ENCODE measurements at places on chromosomes 4 and X.

- peak; percentile 66 for DNase-seq
These were observed 49.9 kb downstream of the ELF4 start for GRCh38 chrX:130060122-130061069.

DNA sequence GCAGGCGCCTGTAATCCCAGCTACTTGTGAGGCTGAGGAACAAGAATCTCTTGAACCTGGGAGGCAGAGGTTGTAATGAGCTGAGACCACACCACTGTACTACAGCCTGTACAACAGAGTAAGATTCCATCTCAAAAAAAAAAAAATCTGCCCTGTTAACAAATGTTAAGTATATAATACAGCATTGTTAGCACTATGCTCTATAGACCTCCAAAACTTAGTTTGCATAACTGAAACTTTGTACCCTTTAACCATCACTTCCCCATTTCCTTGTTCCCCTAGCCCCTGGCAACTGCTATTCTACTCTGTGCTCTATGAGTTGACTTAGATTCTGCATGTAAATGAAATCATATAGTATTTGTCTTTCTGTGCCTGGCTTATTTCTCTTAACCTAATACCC is 76.7 kb downstream of the TAB3 start:
- no peak for DNase-seq

DNA sequence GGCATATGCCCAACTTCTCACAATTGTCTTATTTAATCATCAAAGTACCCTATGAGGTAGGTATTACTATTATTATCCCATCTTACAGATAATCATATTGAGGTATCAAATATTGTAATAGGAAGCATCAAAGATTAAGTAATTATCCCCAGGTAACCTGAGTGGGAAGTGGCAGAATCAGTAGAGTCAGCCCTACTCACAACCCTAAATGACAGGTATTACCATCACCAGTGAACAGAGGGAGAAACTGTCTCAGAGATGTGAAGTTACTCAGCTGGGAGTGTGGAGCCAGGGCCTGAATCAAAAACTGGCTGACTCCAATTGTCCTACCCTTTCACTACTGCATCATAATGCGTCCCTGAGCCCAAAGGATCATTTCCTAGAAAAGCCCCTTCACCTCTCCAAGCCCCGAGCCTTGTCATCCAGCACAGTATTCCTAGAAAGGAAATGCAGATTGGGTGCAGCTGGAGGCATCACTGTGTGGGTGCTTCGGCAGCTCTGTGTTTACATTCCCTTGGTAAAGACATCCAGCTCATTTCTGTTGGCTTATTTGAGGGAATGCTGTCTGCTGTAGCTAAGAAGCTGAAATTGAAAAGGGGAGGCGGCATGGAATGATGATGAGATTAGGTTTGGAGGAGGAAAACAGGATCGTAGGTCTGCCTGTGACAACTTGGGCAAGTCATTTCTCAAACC is 72.8 kb downstream of the DHX15 start:
- DNase-seq, result peak; percentile 15

DNA sequence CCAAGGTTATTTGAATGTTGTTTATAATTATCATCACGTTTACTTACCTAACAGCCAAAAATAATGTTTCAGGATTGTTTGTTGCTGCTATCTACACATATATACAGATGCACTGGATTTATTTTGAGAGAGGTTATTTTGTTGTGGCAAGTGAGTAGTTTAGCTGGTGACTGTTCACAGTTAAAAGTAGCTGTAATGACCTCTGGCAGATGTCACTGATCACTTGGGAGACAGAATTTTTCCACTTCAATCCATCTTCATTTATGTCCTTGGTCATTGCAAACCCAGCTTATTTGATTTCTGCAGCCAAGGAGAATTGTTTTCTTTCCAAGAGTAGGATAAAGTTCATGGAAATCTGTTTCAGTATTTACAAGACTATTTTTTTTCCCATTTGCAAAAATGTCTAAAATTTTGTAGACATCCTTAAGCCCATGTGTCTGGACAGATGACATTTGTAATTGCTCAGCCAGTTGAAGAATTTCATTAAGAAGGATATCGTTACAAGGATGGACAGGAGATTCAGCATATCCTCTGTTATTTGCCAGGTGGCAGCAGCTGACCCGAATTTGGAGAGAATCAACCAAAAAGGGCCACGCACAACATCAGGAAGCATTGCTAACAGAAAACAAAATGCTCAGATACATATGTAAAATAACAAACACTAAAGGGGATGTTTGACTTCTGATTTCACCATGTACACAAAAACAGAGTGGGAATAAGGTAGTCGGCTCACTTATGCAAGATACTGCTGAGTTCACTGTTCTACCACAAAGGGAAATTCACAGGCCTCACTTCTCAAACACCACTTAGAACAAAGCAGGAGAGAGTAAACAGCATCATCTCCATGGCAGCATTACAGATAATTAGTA is 64.5 kb downstream of the GPRIN3 start:
- no peak for DNase-seq

DNA sequence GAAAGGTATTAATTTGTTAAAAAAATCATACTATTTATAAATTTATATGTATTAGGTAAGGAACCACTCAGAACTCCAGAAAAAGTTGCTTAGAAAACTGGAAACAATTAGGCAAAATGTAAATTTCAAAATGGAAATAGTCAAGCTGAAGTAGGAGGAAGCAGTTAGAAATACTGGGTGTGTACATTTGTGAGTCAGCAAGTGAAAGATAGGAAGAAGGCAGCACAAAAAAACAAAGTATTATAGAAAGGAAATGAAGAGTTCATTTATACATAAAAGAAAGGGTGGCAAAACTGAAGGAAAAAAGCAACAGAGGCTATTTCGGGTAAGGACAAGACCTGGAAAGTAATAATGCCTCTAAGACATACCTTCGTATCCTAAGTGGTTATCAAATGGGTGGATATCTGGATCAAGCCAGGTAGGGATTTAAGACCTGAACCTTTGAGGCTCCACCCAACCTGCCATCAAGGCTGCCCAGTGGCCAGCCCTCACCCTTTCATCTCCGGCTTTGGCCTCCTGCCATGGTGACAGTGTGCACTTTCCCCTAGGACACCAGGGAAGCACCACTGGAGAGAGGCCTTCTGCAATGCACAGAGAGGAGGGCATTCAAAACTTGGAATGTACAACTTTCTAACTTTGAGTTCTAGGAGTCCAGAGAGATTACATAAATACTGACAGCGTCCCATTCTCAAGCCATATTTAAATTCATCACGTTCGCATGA is at the start of gene LRRC66:
TSS of gene LRRC66 (minus strand) at position 428 of the 722 bp plus-strand sequence. CDS start 2,750 bp downstream, outside the sequence.
- no peak for DNase-seq

DNA sequence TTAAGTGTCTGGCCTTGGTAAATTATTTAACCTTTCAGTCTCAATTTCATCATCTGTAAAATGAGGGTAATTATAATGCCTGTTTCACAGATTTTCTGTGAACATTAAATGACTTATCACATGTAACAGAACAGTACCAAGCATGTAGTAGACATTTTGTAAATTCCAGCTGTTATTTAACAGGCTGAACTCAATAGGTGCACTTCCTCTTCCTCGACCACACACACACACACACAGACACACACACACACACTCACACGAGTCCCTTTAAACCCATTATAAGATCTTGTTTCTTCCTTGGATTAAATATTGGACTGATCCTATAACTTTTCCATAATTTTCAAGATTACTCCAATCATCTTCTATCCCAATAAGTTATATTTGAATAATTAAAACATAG is 53.4 kb upstream of the COL25A1 start:
- no peak for DNase-seq

- peak; percentile 52 for DNase-seq
These were observed 90.4 kb downstream of the MOSPD2 start for GRCh38 chrX:14963447-14964236.

DNA sequence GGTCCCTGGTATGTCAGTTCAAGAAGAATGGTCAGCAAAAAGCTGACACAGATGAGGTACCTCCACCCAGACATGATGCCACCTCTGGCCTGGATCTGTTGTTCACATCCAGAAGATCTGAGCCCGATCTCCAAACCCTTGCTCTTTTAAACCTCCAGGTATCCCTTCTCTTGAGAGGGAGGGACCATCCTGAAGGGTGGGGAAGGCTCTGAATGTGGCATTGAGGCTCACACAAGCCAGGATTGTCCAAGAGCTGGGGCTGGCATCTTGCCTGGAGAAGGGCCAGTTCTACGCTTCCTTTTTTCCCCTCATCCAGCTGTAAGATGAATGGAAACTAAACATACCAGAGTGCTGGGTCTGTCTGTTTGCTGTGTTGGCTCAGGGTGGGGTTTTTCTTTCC is at the start of gene ITIH6:
TSS of gene ITIH6 (minus strand) at position 119 of the 400 bp plus-strand sequence. CDS start at position 74, 45 bp downstream.
- DNase-seq, result no peak

DNA sequence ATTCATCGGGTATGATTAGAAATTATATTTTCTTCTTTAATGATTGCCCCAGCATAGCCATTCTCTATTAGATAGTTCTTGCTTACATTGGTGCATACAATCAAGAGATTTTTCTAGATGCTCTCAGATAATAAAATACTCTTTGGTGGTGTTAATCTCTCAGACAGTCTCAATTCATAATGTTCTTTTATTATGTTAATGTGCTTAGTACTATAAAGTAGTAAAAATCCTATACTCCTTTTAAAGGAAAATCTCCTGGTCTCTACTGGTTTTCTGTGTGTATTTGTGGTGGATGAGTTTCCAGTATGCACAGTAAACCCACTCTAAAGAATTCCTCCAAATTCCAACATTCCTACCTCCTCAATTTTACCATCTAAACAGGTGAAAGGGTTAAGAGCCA is 203.5 kb downstream of the FAT4 start:
- no peak for DNase-seq

DNA sequence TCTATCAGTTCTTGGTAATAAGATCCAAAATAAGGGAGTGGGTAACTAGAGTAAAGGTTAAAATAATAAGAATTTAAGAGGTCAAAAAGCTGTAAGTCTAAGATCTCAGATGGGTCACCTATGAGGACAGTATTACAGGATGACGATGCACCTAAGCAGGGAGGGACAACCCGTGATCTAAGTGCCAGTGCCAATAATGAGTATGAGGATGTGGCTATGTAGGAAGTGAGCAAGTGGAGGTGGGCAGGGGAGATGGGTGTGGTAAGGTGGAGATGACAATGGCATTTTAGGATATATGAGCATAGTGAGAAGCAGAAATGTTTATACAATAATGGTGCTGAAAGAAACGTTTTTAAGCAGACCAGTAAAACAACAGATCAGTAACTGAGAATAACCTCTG is 19.3 kb downstream of the CCDC158 start:
- DNase-seq, result no peak

- DNase-seq, result no peak
These were observed 42.0 kb downstream of the SGMS2 start for GRCh38 chr4:107866726-107867125.

DNA sequence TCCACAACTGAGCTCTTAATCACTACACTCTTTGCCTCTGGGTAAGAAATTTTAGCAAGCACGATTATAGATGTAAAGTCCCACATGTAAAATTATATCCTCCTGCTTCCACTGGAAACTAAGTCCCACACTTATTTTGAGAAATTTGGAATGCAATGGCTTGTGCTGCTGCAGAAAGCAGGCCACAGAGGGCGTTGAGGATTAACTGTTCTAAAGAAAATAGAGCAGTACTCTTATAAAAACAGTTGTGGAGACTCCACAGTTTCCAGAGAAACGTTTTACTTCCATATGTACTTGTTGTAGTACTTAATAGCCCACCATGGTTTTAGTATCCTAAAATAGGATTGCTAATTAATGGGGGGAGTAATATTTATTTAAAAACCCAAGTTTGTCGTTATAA is 1.7 kb upstream of the CENPC start:
- no peak for DNase-seq

GRCh38 chr4:37071576-37071975 is 173.0 kb upstream of the NWD2 start:
- no peak for DNase-seq

GRCh38 chr4:101724093-101724492 is 66.4 kb upstream of the BANK1 start:
- no peak for DNase-seq

DNA sequence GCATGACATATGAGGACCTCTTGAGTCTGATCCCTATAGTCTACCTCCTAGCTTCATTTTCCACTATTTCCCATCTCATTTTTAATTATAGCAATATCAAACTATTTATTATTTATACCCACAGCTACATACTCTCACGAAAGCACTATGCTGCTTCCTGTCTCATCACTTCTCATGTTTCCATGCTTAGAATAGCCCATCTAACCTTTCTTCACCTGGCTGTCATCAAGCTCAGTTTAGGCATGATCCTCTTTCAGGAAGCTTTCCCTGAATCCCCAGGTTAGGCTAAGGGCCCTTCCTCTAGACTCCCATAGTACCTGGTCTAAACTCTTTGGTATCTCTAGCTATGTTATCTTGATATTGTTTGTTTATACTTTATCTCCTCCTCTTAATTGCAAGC is 137.8 kb downstream of the TBC1D19 start:
- no peak for DNase-seq

GRCh38 chrX:19869193-19869592 is 18.2 kb downstream of the SH3KBP1 start:
- DNase-seq, result no peak

GRCh38 chr4:145320294-145320693 is 139.9 kb upstream of the OTUD4 start:
- no peak for DNase-seq

GRCh38 chrX:72045552-72046277 is 86.0 kb downstream of the RTL5 start:
- no peak for DNase-seq

DNA sequence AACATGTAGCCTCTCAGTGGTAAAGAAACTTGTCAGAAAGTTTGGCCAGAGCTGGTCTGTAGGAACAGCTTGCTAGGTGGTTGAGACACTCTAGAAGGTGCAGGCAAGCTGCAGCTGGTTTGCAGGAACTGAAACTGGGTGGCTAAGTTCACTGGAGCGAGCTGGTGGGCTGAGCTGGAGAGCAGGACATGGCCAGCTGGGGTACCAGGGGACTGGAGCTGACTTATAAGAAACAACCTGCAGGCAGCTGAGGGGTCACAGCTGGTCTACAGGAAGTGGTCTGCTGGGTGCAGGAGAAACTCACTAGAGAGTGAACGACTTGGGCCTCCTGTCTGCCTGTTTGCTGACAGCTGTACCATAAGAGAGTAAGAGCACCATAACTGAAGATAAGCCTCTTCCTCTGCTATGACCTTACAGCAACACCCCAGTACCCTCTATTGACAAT is 157.1 kb upstream of the LNX1 start:
- DNase-seq, result no peak

- DNase-seq, result peak; percentile 38
These were observed 33.5 kb upstream of the DCX start for GRCh38 chrX:111445485-111445884.

DNA sequence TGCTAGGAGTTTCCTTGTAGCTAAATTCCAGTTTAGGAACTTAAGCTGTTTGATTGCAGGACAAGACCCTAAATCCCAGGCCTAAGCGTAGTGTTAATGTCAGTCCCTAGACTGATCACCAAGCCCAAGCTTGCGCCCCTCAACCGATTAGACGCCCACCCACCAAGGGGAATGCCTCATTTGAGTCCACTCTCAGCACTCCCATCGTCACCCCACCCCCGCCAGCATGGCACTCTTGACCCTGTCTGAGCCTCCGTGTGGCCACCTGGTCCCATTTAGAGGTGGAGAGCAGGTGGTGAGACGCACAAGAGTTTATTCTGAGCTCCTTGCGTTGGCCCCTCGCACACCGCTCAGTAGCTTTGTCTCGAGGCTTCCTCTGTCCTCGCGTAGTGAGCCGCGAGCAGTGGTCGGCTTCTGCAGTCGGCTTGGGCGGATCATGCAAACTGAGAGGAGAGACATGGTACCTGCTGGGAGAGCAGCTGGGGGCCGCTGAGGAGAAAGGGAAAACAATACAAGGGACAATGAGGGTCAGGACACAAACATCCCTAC is 48.5 kb upstream of the ZNF157 start:
- DNase-seq, result no peak

All from fibroblast of skin of scalp (primary cell).